ENCODE measurements at places on chromosomes 16 and 17.

GRCh38 chr17:50203086-50203485 lies 1.7 kb upstream of the COL1A1 start:
- DNase-seq: no peak
- H3K36me3 ChIP-seq: no peaks in the 10 kb centered on the region
- no peaks in the 10 kb centered on the region for H3K27me3 ChIP-seq

DNA sequence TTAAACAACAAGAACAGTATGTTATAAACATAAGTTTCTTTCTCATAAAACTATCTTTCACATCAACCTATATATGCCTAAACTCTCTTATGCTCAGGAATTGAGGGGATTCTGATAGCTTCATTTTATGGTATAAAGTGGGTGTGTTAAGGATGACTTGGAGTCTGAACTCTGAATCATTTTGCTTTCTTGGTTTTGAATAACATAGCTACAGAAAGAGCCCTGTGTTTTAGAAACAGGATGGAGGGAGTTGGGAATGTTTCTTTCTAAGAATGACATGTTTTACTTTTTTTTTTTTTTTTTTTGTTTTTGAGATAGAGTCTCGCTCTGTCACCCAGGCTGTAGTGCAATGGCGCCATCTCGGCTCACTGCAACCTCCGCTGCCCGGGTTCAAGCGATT lies 50.1 kb downstream of the RHOT1 start:
- no peaks in the 10 kb centered on the region for H3K36me3 ChIP-seq
- no peak for DNase-seq
- no peaks in the 10 kb centered on the region for H3K4me1 ChIP-seq
- H3K27me3 ChIP-seq: no peaks in the 10 kb centered on the region
- no peak overlapping the region for H3K4me3 ChIP-seq
- no peak overlapping the region for H3K27ac ChIP-seq

DNA sequence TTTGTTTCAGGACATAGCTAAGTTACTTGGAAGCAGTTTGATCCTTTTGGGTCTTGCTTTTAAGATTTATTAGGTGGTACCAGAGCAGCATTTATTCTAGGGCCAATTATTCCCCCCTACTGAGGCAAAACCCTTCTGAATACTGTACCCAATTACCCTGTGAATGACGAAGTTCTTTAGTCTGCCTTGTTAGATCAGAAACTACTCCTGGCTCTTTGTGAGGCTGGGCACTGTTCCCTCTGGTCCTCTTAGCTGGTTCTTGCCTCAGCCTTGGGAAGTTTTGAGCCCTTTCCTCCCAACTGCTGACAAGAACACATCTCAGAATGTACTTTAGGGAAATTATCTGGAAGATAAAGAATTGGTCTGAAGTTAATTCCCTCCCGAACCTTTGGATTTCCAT lies 115.6 kb downstream of the CDK5R1 start:
- no peaks in the 10 kb centered on the region for H3K27me3 ChIP-seq
- no peaks in the 10 kb centered on the region for H3K4me1 ChIP-seq

GRCh38 chr17:58338841-58339754 lies 10.5 kb upstream of the TSPOAP1 start:
- DNase-seq: no peak
- peak overlapping the region; percentile 24 for H3K4me3 ChIP-seq
- no peaks in the 10 kb centered on the region for H3K27me3 ChIP-seq
- no peak overlapping the region for H3K27ac ChIP-seq
- H3K4me1 ChIP-seq: peaks cover 42% of the 10 kb centered on the region
- H3K36me3 ChIP-seq: peaks cover 15% of the 10 kb centered on the region

DNA sequence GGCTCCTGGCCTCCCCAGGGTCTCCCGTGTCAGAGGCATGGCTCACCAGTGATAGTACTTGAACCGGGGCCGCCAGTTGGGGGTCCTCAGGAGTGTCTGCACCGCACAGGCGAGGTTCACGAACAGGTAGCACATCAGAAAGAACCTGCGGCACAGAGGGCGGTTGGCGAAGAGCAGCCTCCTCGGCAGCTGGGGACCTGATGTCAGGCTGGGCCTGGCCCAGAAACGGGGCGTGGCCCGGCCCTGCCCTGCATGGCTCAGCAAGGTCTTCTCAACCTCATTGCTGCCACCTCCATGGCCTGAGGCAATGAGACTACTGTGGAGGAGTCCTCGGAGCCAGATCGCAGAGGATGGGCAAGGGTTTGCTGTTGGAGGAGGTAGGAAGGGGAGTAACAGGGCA lies 4.1 kb upstream of the LCAT start:
- H3K4me1 ChIP-seq: peaks cover 33% of the 10 kb centered on the region
- H3K27me3 ChIP-seq: no peaks in the 10 kb centered on the region
- DNase-seq: no peak
- peaks cover 81% of the 10 kb centered on the region for H3K36me3 ChIP-seq
- H3K27ac ChIP-seq: peak overlapping the region; percentile 19

DNA sequence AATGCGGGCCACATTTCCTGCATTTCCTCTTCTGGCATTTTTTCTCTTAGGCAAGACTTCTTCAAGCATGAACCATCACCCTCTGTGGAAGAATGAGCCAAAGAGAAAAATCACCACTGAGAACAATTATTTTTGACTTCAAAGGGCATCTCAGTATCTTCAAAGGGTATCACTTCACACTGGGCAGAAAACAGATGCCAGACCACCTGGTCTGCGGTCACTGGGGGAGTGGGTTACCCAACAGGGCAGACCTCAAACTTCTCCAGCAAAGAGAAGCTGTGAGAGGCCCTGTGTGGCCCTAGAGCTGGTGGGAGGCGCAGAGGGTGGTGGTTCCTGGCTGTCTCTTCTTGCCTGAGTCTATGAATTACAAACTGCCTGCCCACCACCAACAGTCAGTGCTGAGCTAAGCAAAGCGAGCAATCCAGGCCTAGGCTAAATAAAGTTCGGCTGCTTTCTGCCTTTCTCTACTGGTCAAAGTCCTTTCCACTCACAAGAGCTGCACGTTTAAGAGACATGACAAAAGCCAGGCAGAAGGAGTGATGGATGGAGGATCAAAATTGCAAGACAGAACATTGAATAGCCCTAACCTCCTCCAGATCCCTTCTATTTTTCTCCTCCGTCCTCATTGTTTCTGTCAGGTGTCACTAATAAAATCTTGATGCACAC lies 602.7 kb upstream of the CDH5 start:
- H3K4me1 ChIP-seq: no peaks in the 10 kb centered on the region
- no peak overlapping the region for H3K4me3 ChIP-seq
- no peak for DNase-seq
- no peaks in the 10 kb centered on the region for H3K27me3 ChIP-seq
- no peak overlapping the region for H3K27ac ChIP-seq

DNA sequence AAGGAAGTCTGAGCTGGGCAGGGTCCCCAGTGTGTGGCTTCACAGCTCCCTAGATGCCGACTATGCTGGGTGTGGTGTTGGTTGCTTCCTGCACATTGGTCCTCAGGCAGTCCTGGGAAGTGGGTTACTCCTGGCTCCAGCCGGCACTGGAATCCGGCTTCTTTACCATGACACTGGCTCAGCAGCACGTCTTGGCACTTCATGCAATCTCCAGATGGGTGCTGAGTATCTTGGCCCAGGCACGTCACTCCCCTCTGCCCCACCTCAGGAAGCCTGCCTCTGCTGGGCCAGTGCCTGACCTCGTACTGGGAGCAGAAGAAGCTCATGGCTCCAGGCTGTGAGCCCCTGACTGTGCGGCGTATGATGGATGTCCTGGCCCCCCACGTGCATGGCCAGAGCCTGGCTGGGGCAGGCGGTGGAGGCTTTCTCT lies 24.5 kb downstream of the FCSK start:
- H3K27ac ChIP-seq: no peak overlapping the region
- H3K27me3 ChIP-seq: no peaks in the 10 kb centered on the region

DNA sequence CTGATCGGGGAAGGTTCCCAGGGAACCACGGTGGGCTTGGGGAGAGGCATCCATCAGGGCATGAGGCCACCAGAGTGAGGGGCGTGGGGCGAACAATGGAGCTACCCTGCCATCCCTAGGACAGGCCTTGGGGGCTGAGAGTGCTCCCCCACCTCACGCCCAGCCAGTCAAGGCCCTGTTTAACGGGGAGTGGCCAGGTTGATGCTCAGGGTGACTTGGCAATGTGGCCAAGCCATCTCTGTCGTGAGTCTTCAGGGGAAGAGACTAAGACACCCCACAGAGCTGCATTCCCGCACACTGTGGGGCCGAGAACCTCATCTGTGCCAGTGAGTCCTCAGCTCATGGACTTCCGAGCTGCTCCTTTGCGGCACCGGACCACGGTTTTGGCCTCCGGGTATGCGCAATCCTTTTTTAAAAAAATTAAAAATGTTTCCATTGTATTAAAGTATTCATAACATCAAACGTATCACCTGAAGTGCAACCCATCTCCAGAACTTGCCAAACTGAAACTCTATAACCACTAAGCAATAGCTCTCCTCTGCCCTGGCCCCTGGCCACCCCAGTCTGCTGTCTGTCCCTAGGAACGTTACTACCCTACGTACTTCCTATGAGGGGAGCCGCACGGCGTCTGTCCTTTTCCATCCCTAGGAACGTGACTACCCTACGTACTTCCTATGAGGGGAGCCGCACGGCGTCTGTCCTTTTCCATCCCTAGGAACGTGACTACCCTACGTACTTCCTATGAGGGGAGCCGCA lies 71.8 kb upstream of the DOC2B start:
- H3K4me3 ChIP-seq: no peak overlapping the region
- H3K27me3 ChIP-seq: no peaks in the 10 kb centered on the region
- H3K4me1 ChIP-seq: peaks cover under 1% of the 10 kb centered on the region
- H3K36me3 ChIP-seq: no peaks in the 10 kb centered on the region
- no peak overlapping the region for H3K27ac ChIP-seq
- DNase-seq: no peak

DNA sequence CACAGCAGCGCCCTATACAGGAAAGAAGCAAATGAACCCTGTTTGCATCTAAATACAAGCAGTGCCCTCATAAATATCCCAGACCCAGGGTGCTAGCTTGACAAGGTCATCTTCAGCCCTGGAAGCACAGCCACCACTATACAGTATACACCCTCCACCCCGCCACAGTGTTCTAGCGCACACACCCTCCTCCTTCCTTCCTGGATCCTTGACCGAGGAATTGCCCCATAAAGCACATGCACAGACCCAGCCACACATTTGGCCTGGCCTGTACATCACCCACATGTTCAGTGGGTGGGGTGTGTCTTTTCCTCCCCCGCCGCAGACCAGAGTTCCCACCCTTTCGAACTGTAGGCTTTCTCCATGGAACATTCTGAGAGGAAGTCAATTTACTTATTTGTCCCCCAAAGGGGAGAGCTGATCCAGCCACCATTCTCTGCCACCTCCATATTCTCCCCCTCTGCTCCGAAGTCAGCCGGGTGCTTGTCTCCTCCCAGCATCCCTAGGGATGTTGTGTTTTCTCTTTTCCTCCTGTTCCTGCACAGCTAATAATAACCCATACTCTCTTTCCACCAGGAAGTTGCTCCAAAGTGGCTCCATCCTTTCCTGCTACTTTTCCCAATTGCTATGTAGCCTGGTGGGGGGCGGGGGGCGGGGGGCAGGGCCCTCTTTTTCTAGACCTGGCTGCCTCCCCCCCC lies 6.6 kb downstream of the ABI3 start:
- peaks cover 36% of the 10 kb centered on the region for H3K27me3 ChIP-seq
- no peaks in the 10 kb centered on the region for H3K36me3 ChIP-seq
- peak; percentile 64 for DNase-seq
- no peak overlapping the region for H3K27ac ChIP-seq
- H3K4me3 ChIP-seq: no peak overlapping the region

- H3K36me3 ChIP-seq: no peaks in the 10 kb centered on the region
- H3K4me1 ChIP-seq: peaks cover 4% of the 10 kb centered on the region
- H3K27ac ChIP-seq: no peak overlapping the region
- no peak overlapping the region for H3K4me3 ChIP-seq
- H3K27me3 ChIP-seq: no peaks in the 10 kb centered on the region
These were observed 39.3 kb downstream of the CYB561 start for GRCh38 chr17:63406689-63407330.
